ENCODE measurements at places on chromosomes 3 and 15.

GRCh38 chr15:40467261-40467615 lies 3.5 kb upstream of the CHST14 start:
- no peak for DNase-seq

DNA sequence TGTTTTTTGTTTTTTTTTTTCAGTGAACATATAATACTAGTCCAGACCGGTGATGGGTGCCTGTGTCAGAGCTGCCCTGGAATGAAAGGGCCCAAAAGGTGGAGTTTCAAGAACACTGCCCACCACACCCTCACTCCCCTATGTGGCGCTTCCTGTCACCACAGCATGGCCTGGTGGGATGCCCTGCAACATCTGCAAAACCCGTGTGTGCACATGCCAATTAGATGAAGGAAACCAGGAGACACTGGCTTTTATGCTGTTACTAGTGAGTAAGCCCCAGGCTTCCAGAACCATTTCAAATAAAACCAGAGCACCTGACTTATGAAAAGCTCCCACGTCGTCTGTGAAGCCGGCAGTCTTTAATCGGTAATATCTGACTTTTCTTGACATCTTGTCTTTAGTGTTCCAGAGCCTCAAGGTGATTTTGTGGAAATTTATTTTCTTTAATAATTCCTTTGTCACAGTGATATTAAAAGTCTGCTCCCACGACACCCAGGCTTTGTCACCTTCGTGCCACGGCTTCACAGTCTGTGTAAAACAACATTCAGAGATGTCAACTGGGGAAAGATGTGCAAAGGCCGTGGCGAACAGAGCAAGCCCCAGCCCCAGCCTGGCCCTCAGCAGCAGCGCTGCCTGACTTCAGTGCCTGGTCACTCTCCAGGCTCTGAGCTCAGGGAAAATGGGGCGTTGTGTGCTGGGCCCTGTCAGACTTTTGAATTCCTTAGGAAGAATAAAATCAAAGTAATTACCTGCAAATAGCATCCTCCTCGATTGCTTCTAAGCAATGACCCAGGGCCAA lies 6.4 kb downstream of the CFAP92 start:
- no peak for DNase-seq

DNA sequence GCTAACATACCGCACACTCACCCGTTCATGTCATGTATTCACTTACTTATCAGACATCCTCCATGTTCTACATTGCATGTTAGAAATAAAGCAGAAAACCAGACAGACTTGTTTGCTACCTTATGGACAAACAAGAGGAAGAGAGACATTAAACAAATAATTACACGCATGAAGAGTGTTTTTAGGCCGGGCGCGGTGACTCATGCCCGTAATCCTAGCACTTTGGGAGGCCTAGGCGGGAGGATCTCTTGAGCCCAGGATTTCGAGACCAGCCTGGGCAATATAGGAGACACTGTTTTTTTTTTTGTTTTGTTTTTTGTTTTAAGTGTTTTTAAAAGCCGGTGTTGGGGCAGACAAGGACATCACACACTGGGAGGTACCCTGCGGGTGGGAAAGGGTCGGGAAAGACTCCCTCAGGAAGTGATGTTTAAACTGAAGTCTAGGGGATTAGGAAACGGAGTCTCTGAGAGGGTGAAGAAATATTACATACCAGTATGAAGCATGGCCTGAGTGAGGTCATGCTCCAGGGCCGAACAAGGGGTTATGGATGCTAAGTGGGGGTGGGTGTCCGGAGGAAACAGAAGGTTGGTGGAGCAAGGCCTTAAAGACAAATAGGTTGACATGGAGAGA lies 2.1 kb upstream of the USP3 start:
- DNase-seq = peak; percentile 74

GRCh38 chr15:101795455-101795854 lies 7.9 kb upstream of the OR4F6 start:
- no peak for DNase-seq

DNA sequence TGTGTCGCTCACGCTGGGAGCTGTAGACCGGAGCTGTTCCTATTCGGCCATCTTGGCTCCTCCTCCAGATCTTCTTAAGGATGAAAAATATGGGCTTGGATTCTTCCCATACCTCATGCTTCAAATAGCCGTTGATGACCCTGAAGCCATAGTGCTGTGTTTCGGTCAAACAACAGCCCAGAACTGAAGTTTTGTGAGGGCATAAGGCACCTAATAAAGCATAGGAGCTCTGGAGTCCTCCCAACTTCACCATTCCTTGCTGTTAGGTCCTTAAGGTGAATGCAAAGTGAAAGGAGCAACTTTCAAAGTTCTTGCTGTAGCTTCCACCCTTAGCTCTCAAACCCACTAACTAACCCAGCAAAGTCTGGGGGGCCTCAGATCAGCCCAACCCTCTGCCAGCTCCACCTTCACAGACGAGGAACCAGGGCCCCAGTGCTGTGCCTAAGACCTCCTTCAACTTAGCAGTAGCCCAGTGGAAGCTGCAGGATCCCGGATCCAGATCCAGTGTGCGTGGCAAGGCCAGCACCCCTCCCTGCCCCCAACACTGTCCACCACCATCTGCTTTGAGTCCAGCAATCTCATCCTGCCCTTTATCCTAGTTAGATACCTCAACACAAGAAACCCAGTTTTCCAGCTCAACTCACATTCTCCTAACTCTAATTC lies at the start of gene GRK7:
Gene GRK7, plus strand, starts transcription at position 321 of the 663 bp plus-strand sequence. CDS start 14,877 bp downstream, outside the sequence.
- peak; percentile 15 for DNase-seq

DNA sequence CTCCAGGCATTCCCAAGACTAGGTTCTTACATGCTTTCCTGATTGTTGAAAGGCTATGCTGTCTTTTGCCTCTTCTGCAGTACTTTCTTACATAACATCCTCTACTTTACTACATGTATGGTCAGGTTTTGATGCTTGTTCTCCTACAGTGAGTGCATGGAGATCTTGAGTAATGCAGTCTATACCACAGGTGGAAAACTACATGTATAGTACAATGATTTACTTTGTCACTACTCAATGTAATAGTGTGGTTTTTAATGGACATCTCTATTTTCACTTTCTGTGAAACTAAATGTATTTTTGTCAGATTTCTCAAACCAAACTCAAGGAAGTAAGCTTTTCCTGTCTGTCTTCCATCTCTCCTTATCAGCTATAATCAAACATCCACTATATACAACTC lies 657.0 kb downstream of the TUSC7 start:
- DNase-seq = no peak

DNA sequence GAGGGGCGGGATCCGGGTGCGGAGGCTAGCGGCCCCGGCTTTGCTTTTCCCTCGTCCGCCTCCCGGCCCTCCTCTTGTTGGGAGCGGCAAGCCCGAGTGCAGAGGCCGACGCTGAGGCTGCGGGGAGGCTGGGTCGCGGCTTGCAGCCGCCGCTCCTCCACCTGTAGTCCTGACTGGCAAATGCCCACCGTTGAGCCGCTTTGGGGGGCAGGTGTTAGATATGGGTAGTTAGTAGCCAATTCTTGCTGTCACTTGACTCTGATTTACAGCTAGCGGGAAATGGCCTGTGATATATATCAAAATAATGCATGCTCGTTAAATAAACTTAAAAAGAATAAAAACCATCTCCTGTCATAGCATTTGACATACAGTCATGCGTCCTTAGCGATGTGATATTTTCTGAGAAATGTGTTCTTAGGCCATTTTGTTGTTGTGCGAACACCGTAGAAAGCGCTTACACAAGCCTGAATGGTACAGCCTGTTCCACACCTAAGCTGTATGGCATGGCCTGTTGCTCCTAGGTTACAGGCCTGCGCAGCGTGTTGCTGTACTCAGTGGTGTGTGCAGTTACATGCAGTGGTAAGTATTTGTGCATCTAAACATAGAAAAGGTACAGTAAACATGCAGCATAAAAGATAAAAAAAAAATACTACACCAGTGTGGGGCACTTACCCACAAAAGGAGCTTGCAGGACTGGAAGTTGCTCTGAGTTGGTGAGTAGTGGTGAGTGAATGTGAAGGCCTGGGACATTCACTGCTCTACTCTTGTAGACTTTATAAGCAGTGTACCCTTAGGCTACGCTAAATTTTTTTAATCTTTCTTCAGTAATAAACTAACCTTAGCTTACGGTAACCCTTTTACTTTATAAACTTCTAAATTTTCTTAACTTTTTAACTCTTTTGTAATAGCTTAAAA lies 873 bp downstream of the CAPN7 start:
- DNase-seq = peak; percentile 58
